ENCODE measurements at places on chromosomes 13 and 19. TPM values are rescaled to one million over a fixed set of nuclear protein-coding genes. Genes with fewer than 3 reads are reported as not detected.

PEX11G gene
- polyA plus RNA-seq: 5.3 TPM

- H3K4me1 ChIP-seq: no peaks in the 10 kb centered on the region
- H3K36me3 ChIP-seq: no peaks in the 10 kb centered on the region
- no peak for DNase-seq
- H3K27ac ChIP-seq: no peak overlapping the region
- no peaks in the 10 kb centered on the region for H3K27me3 ChIP-seq
Measured at GRCh38 chr19:35100588-35101533, 14.8 kb upstream of the FXYD3 start.

GRCh38 chr19:5814123-5814851 is 9.4 kb downstream of the NRTN start:
- no peak for DNase-seq
- no peaks in the 10 kb centered on the region for H3K36me3 ChIP-seq
- H3K27ac ChIP-seq: no peak overlapping the region
- H3K4me1 ChIP-seq: no peaks in the 10 kb centered on the region

DNA sequence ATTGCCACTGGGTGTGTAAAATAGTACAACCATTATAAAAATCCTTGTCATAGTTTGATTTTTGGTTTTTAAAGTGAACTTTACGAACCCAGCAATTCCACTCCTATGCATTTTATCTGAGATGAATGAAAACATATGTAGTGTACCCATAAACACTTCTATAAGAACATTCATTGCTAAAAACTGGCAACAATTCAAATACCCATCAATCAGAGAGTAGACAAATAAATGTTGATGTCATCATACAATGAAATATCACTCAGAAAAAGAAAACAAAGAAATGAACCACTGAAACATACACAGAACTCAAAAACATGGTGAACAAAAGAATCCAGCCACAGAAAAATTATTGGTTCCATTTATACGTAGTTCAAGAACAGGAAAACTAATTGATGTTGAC is 202.3 kb downstream of the ABCC4 start:
- H3K27me3 ChIP-seq: no peaks in the 10 kb centered on the region
- H3K36me3 ChIP-seq: no peaks in the 10 kb centered on the region

GRCh38 chr19:23203841-23204344 is 46.3 kb downstream of the ZNF724 start:
- DNase-seq: peak; percentile 56
- H3K4me3 ChIP-seq: no peak overlapping the region
- H3K4me1 ChIP-seq: peaks cover 1% of the 10 kb centered on the region
- peak overlapping the region; percentile 4 for H3K27ac ChIP-seq
- H3K36me3 ChIP-seq: no peaks in the 10 kb centered on the region

DNA sequence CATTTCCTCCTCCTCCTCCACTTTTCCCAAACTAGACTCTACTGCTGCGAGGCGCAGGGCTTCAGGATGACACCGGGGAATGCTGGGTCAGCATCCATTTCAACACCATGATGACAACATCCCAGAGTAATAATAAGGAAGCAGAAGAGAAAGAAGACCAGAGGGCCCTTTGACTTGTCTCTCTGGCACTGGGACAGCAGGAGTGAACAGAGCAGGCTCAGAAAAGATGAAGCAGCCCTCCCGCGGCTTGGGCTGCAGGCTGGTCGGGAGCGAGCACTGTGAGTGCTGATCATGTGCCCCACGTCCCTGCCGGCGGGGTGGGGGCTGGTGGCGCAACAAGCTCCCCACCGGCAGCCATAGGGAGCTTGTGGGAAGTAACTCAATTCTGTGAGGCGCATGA is 30.5 kb downstream of the RANBP3 start:
- no peaks in the 10 kb centered on the region for H3K27me3 ChIP-seq
- no peak overlapping the region for H3K27ac ChIP-seq
- no peaks in the 10 kb centered on the region for H3K36me3 ChIP-seq

DNA sequence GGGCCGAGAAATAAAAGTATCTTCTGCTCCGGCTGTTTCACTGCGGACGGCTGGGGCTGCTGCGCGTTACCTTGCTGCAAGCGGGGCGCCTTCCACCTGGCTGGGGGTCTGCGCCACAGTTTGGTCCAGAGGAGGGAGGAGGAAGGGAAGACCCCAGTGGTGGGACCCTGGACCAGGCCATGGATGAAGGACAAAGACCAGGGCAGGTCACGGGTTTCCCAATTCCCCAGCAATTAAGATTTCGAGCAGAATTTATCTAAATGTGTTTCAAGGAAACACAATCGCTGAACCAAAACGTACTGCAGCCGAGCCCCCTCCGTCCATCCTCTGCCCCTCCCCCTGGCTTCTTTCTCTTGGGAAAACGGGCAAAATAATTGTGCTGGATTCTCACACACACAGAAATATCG is 2.9 kb downstream of the SOX1 start:
- peaks cover 2% of the 10 kb centered on the region for H3K27me3 ChIP-seq
- no peak overlapping the region for H3K4me3 ChIP-seq
- H3K4me1 ChIP-seq: no peaks in the 10 kb centered on the region
- no peak overlapping the region for H3K27ac ChIP-seq

DNA sequence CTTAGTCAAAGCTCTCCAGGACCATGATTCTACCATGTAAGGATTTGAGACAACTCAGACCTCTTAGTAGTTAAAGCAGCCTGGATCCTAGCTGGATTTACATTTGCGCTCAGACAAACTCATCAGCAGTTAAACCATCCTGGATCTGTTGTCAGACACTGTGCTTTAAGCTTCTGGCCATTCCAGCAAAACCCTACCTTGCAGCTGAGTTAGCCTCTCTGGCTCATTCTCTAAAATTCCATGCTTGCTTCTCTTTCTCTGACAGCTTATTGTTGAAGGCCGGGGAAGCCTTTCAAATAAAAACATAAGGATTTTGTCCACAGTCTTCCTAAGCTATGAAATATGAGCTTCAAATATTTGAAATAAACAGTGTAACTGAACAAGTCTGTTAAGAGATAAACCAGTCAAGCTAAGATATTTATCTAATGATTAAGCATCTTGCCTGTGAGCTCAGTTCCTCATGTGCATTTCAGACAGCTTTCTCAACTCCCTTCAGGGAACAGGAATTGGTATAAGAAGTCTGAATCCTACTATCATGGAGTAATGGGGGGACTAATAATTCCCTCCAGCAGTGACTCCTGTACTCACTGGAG is 89.3 kb downstream of the SLAIN1 start:
- no peaks in the 10 kb centered on the region for H3K36me3 ChIP-seq
- H3K4me3 ChIP-seq: no peak overlapping the region
- no peaks in the 10 kb centered on the region for H3K4me1 ChIP-seq
- no peak overlapping the region for H3K27ac ChIP-seq

Data from aorta (tissue), 5 donors.